ENCODE measurements at places on chromosomes 7 and 10.

DNA sequence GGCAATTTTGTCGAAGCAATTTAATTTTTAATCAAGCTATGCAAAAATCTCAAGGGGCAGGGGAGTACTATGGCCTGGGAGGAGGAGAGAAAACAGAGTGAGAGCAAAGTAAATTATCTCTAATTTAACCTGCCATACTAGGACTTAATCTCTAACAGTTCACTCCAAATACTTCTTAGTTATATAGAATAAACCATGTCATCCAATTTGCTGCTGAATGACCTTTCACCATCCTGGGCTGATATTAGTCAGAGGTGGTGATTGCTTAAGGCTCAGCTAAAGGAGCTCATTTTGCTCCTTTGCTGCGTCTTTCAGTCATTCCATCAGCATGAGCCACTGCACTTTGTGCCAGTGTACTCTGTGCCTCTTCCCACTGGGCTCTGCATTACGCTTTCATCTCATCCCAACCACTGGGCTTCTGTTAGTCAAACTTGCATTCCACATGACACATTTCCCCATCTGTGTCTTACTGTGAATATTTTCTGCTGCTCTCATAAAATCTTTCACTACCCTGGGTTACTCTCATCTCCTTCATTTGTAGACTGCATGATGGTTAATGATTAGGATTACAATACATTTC lies 84.3 kb downstream of the CD36 start:
- no peak for DNase-seq

DNA sequence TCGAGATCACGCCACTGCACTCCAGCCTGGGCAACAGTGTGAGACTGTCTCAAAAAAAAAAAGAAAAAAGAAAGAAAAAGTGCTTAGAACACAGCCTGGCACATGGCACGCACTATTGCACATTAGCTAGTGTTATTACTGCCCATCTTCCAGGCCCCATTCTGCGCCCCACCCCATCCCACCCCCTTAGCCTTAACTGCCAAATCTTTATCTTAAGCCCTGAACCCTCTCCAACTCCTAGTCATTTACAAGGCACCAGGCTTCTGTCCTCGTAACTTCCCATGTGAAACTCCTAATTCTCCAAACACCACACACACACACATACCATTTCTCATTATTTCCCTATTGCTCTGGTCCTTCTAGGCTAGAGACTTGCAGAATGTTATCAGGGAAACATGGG lies 4.8 kb downstream of the FRAT2 start:
- no peak for DNase-seq

DNA sequence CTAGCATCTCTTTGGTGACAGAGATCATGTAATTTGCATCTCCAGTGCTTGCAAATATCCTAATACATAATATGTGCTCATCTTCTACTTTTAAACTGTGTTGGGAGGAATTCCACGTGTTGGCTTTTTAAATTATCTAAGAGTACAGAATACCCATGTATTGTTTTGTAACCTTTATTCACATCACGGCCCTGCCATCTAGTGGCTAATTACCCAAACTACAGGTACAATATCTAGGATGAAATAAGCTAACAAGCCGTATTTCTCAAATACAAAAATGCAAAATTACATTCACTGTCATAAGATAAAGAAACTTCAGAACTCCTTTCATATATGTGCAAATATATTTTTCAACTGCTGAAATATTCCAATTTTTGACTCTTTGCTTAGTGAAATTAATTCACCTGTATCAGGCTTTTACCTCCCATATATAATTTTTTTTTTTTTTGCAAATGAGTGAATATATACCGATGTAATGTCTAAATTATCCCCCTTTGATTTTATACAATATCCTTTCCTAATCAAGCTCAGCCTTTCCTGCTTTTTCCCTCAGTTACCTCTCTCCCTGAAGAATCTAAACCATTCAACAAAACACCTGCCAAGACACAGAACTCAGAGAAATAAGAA lies 30.3 kb upstream of the LSM8 start:
- peak; percentile 60 for DNase-seq

DNA sequence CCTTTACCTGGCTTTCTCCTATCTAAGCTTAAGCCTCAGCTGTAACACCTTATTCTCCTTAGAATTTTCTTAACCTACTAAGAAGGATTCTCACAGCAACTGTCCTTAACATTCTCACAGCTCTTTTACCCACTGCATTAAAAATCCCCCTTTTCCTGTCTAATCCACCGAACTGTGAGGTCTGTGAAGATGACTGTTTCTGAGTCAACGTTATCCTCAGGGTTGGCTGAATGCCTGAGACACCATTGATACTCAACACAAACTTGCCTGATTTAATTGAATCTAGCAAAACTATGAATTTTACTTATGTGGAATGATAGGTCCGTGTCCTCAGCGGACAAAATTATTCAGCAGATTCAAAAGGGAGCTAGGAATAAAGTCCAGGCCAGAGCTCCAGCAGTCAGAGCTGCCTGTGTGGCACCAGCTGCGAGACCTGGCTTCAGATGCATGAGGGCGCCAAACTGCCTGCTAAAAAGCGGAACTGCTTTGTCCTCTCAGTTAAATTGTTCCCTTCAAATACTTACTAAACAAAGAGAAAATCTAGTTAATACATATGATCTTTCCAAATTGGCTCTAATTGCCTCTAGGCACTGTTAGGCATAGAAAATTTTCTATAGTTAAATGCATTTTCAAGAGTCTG lies 33.4 kb upstream of the VWDE start:
- no peak for DNase-seq

DNA sequence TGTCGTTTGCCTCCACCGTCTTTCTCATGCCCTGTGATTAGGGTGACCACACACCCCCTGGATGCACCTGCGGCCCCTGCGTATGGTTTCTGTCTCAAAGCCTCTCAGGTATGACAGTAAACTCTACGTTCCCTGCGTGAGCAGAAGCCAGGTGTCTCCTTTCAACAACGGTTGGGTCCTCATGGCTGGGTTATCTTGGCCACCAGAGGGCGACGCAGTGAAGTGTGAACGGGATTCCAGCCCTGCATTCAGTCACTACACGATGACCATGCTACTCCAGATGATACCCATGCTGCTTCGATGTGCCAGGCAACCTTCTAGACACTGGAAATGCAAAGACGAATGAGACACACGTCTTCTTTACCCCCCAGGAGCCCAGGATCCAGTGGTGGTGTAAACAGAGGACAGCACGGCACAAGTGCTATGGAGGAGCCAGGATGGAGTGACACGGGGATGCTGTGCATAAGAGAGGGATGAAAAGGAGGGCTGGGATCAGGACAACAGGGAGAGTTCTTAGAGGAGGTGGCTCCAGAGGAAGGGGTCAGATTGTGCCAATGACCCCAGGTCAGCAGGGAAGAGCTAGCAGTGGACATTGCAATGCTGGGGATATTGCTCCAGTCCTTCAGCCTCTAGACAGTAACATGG lies 228.1 kb upstream of the PFKP start:
- DNase-seq = no peak

GRCh38 chr7:74269757-74270277 lies 15.6 kb upstream of the RFC2 start:
- peak; percentile 39 for DNase-seq

- DNase-seq = no peak
Observed at GRCh38 chr7:53996876-53997275, 545.3 kb upstream of the VSTM2A start.

DNA sequence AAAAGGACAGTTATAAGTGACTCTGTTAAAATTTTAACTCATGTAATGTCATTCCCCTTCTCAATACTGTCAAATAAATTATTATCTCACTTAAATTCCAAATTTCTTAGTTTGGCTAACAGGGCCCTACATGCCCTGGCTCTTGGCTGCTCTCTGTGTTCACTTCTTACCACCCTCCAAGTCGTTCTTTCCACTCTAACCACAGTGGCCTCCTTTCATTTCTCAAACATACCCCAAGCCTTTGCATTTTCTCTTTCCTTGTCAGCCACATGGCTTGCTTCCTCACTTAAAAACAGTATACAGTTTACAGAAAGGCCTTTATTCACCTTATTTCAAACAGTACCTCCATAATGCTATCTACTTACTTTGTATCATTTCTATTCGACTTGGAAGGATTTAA lies 737.1 kb upstream of the ZWINT start:
- no peak for DNase-seq

DNA sequence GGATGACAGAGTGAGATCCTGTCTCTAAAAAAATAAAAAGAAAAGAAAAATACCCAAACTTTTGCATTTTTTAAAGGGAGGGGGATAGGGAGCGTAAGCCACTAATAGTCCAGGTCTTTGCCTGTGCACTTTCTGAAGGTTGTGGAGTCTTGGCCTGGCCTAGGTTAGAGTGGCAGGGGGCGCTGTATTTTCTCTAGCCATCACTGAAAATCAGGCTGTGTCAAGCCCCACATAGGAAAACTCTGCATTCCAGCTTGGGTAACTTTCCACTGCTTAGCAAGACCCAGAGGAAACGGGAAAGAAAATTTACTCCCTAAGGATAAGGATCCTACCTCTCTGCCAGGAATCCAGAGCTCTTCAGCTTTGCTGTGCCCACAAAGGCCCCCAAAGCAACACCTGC lies 10.5 kb upstream of the PAX4 start:
- no peak for DNase-seq

DNA sequence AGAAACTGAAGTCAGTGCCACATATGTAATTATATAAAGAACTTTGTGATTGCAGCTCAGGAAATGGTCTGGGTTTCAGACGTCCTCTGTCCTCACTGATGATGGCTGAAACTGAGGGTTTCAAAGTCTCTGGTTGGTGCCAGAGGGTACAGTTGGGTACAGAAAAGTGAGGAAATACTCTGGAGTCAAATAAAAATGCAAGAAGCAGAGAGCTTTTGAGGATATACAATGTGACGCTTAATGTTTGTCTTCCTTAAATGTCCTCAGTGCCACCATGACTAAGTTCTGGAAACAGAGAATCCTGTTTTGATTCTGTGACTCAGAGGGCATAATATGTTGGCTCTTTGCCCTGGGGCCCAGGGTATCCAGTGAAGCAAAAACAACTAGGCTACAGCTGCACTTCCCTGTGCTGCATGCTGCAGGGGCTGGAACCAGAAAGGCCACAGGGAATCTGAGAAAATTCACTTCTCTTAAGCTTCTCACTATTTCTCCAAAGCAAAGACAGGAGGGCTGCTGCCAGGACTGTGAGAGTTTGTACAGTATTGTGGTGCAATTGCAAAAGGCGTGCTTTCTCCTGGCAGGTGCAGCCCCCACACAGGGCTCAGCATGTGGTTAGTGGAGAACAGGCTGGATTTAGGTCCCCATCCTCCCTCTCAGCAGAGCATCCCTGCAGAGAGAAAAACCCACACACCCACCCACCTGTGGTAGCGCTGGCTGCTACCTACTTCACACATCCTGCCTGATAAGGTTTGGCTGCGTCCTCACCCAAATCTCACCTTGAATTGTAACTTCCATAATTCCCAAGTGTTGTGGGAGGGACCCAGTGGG lies 169.5 kb upstream of the SVIL start:
- peak; percentile 90 for DNase-seq

- no peak for DNase-seq
Observed at GRCh38 chr7:1829111-1829510, 159.0 kb downstream of the ELFN1 start.

GRCh38 chr7:103501206-103501605 lies 55.2 kb upstream of the SLC26A5 start:
- no peak for DNase-seq

DNA sequence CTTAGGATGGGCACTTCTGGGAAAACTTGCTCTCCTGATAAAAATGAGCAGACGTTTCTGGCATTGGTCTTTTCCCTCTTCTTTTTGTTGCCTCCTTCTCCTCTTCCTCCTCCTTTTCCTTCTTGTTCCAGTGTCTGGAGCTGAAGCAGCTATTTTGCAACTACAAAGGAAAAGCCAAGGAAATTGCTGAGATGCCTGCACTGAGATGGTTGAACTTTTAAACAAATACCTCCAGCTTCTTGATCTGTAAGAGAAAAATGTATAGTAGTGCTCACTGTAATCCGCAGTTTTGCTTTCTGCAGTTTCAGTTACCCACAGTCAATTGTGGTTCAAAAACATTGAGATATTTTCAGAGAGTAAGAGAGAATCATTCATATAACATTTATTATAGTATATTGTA lies 7.5 kb upstream of the SND1 start:
- no peak for DNase-seq

DNA sequence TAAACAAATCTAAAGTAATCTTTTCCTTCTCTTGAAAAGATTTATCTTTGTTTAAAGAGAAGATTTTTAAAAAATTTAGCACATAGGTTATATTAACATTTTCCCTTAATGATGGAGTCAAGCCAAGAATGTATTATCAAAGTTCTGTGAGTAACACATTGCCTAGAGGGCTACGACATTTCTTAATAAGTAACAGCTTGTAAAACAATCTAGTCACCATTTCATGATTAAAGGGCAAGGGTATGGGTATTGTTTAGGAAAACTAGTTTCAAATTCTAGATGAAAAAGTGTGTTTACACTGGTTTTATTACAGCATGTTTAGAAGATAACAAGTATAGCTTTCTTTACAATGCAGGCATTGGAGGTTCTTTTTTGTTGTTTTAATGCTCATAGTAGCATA lies 28.6 kb upstream of the LAMB4 start:
- DNase-seq = no peak

- no peak for DNase-seq
Observed at GRCh38 chr7:137661634-137662033, 185.1 kb downstream of the DGKI start.

- peak; percentile 65 for DNase-seq
Observed at GRCh38 chr7:73851410-73852338, 9.3 kb upstream of the TMEM270 start.

DNA sequence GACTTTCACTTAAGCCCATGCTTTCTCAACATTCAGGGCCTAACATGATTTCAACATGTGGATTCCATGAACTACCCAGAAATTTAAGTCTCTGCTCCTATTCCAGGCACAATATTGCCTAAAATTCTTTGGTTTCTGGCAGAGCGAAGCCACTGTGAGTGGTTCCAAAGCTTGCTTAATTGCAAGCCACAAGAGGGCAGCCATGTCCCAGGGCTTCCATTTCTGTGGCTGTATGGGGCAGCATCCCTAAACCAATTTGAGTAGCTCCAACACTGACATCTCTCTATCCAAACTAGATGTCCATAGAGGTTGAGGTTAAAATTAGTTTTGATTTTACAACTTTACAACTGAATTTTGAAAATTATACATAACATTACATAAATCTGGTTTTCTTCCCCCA lies 56.3 kb upstream of the MDFIC start:
- no peak for DNase-seq

GRCh38 chr7:134441264-134441663 lies 17.6 kb downstream of the AKR1B1 start:
- no peak for DNase-seq
